ENCODE measurements at places on chromosomes 12 and 14. TPM values are rescaled to one million over a fixed set of nuclear protein-coding genes. Genes with fewer than 3 reads are reported as not detected.

DNA sequence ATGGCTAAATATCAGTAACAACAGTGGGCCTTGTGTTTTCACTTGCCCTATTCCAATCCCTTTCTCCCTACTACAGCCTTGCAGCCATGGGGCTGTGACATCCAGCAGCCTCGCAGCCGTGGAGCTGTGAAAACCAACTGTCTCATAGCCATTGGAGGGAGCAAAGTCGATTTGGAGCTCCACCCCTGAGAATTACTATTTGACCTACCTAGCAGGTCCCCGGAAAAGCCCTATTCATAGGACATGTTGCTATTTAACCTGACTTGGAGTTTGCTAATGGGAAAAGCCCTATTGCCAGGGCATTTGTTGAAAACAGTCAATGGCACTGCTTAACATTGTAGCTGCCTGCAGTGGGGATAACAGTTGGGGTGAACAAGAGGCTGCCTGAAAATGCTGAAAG lies 33.3 kb downstream of the ERG28 start:
- DNase-seq: no peak

DNA sequence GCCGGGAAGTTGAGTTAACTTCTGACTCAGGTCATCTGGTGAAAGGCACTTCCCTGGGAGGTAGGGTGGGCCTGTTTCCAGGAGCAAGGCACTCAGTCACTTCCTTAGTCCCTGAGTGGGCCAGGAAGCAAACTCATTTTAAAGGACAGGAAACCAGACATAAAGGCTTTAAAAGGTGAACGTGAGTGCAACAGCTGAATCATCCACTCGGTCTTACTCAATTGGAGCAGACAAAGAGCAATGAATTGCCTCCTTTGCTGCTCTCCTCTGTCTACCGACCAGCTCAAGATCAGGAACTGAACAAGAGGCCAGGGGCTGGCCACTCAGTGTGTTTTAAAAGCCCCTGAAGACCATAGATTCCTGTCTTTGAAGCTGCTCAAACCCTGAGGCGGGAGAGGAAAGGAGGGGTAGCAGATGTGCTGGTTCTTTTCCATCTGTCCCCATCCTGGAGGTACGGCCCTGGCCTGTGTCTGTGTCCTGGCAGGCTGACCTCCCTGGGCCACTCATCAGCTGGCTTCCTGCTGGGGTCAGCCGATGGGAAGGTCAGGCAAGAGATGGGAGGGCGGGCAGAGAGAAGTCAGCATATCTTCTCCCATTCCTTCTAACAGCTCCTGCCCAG lies 148.9 kb downstream of the PPM1H start:
- peak; percentile 46 for DNase-seq

The STON2 gene
- 0.66 TPM for total RNA-seq

The TPPP2 gene
- total RNA-seq: not detected

All from activated CD8-positive, alpha-beta memory T cell treated with anti-CD3 and anti-CD28 coated beads, Interleukin-2, amount 10 ng/mL, durations not matched to agents 7 days and 5 days (primary cell).